Activated CD4-positive, alpha-beta memory T cell treated with anti-CD3 and anti-CD28 coated beads, Interleukin-2, amount 10 ng/mL, durations not matched to agents 7 days and 5 days (primary cell): ENCODE measurements at places on chromosomes 13 and 19.

DNA sequence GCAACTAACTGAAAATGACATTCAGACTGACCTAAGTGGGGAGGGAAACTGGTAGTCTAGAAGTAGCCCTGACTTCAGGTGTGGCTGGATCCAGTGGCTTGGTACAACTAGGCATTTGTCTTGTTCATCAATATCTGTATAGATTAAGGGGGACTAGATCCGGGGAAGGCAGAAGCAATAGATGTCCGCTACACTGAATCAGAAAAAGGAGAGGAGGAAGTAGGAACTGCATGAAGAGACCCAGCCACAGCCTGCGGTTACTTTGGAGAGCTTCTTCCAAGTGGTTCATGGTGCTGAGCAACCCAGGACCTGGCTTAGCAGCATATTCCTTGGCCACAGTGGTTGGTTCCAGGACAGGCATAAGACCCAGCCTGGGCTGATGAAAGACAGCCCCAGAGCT is 9.9 kb upstream of the PRODH2 start:
- DNase-seq, result no peak
- no peak overlapping the region for H3K27ac ChIP-seq
- no peak overlapping the region for H3K4me3 ChIP-seq

DNA sequence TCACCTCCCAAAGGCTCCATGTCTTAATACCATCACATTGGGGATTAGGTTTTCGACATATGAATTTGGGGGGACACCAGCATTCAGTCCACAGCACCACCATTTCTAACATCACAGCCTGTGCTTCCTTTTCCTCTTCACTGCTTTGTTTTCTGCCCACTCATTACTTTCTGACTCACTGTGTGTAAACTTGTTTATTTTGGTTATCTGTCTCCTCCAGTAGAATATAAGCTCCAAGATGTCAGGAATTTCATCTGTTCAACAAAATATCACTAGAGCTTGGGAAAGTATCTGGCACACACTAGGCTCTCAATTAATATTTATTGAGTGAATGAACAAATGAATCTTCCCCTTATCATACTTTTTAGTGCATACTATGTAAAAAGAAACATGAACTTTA is 152.0 kb downstream of the NUFIP1 start:
- DNase-seq, result no peak
- H3K27me3 ChIP-seq, result peaks cover 16% of the 10 kb centered on the region
- H3K4me3 ChIP-seq, result no peak overlapping the region
- no peak overlapping the region for H3K27ac ChIP-seq
- no peaks in the 10 kb centered on the region for H3K36me3 ChIP-seq
- H3K4me1 ChIP-seq, result peaks cover 2% of the 10 kb centered on the region

DNA sequence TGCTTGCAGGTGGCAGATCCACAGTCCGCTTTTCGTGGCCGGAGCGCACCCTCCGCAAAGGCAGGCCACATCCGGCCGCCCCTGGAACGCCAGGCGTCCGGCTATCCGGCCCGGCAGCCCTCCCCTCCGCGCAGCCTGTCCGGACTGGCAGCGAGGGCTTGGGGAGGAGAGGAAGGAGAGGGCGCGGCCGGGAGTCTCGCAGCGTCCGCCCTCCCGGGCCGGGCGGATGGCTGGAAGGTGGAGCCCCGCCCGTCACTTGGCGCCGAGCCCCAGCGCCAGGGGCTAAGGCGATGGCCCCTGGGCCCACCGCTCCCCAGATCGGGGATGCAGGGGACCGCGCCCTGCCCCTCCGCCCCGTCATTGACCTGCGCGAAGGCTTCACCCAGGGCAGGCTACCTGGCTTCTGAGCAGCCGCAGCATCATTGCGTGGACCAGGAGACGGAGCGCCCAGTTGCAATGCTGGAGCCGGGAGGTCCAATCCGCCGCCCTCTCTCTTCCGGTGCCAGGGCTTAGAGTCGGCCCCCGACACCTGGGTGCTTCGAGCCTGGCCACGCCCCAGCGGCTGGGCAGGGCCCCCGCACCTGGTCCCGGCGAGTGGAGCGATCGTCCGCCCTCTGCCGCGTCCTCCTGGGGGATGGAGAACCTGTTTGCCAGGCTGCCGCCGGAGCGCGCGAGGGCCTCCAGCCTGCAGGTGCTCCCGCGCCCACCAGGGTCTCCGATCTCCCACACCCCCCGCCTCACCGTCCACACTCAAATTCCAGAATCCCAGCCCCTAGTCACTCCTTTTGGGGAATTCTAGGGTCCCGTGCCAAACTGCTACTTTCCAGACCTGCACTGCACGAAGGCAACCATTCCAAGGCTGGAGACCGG is at the start of gene FUT1:
Gene FUT1, minus strand, starts transcription at position 146 of the 870 bp plus-strand sequence. CDS start 1,360 bp downstream, outside the sequence.
- H3K27ac ChIP-seq, result no peak within 1 kb of the TSS
- H3K4me1 ChIP-seq, result peaks cover 22% of the 10 kb centered on the region
- peak; percentile 50 for DNase-seq
- H3K27me3 ChIP-seq, result peaks cover 26% of the 10 kb centered on the region
- no peaks in the 10 kb centered on the region for H3K36me3 ChIP-seq
- H3K4me3 ChIP-seq, result peak within 1 kb of the TSS; percentile 62

- peak; percentile 35 for DNase-seq
- H3K4me3 ChIP-seq, result no peak overlapping the region
- no peak overlapping the region for H3K27ac ChIP-seq
Measured at GRCh38 chr19:4140237-4140711, 13.2 kb upstream of the CREB3L3 start.

DNA sequence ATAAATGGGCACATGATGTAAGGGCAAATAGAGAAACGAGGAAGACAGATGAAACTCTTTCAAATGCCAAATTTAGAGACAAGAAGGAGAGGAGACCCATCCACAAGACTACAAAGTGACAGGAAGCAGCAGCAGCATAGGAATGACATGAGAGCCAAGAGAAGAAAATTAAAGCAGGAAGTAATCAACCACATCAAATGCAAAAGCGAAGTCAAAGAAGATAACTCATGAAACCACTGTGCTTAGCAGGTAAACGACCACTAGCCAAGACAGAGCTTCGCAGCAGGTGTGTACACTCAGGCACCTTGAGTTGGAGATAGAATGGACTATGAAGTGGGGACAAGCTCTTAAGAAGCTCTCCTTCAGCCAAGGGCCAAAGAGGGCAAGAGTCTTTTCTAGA is 64.1 kb downstream of the KLF12 start:
- H3K36me3 ChIP-seq, result peaks cover 44% of the 10 kb centered on the region
- H3K27me3 ChIP-seq, result no peaks in the 10 kb centered on the region
- peak overlapping the region; percentile 82 for H3K27ac ChIP-seq
- H3K4me3 ChIP-seq, result peak overlapping the region; percentile 46
- H3K4me1 ChIP-seq, result peaks cover 54% of the 10 kb centered on the region
- DNase-seq, result peak; percentile 21

DNA sequence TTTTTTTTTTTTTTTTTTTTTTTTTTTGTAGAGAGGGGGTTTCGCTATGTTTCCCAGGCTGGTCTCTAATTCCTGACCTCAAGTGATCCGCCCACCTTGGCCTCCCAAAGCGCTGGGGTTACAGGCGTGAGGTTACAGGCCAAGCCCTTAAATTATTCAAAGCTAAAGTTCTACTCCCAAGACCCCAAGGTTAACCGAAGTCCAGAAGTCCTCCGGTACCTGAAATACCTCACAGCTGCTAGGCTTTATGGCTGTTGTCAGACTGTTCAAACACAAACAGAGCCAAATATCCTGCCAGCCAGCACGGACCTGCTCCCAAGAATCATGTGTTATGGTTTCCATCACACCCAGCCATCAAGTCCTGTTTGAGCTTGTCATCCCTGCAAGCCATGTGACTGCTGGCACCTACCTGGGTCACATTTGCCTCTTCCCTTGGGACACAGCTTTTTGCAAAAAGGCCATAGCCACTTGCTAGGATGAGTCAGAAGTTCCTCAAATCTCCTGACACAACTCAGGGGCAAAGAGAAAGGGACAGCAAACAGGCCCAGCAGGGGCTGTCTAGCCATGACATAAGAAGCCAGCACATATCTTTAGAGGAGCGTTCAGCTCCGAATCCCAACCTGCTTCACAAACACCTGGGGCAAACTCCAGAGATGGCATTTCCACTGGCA is 129.9 kb downstream of the FOXO1 start:
- peaks cover 6% of the 10 kb centered on the region for H3K4me1 ChIP-seq
- no peak for DNase-seq
- no peaks in the 10 kb centered on the region for H3K27me3 ChIP-seq
- no peaks in the 10 kb centered on the region for H3K36me3 ChIP-seq

DNA sequence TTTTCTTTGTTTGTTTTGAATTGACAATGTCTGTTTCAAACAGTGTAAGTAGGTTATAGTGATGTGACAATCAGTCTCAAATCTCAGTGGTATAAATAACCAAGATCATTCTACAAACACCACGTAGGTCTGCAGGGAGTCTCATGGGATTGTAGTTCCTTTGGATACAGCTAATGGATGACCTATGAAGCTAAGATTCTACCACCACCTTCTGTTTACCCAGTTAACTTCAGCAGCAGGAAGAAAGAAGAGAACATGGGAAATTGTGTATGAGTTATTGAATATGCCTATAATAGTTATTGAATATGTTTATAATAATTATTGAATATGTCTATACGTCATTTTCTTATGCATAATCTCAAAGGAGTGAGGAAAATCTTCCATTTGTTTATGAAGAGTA is 63.9 kb upstream of the SLITRK5 start:
- H3K36me3 ChIP-seq, result no peaks in the 10 kb centered on the region
- H3K4me3 ChIP-seq, result no peak overlapping the region
- H3K4me1 ChIP-seq, result no peaks in the 10 kb centered on the region
- H3K27me3 ChIP-seq, result no peaks in the 10 kb centered on the region
- no peak overlapping the region for H3K27ac ChIP-seq
- no peak for DNase-seq

GRCh38 chr13:84029396-84029795 is 147.1 kb upstream of the SLITRK1 start:
- no peak overlapping the region for H3K27ac ChIP-seq
- no peaks in the 10 kb centered on the region for H3K27me3 ChIP-seq
- DNase-seq, result no peak
- no peak overlapping the region for H3K4me3 ChIP-seq

DNA sequence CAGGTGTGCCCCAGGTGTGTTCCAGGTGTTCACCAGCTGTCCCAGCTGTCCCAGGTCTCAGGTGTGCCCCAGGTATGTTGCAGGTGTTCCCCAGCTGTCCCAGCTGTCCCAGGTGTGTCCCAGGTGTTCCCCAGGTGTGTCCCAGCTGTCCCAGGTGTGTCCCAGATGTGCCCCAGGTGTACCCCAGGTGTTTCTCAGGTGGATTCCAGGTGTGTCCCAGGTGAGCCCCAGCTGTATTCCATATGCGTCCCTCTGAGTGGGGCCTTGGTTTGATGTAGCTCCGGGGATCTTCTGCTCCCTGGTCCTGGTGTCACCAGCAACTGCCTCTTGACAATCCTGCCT is 719 bp upstream of the GRK1 start:
- H3K4me3 ChIP-seq, result no peak overlapping the region
- H3K27ac ChIP-seq, result no peak overlapping the region
- peaks cover 8% of the 10 kb centered on the region for H3K27me3 ChIP-seq
- no peaks in the 10 kb centered on the region for H3K36me3 ChIP-seq
- no peaks in the 10 kb centered on the region for H3K4me1 ChIP-seq

DNA sequence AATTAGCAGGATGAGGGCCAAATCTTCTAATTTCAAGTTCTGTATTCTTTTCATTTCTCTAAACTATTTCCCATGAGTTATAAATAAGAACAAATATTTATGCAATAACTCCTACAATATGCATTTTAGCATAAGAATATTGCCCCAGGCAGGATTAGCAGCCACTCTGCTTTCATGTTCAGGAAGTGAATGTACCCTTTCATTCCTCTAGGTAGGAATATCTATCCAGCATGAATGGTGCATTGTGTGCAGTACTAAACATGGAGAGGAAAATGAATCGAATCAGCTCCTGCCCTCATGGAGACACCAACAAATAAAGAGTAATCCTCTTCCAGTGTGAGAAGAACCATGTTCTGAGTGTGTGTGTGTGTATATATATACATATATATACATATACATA is 41.0 kb downstream of the LHFPL6 start:
- H3K27me3 ChIP-seq, result peaks cover 6% of the 10 kb centered on the region
- no peak overlapping the region for H3K4me3 ChIP-seq

- H3K4me1 ChIP-seq, result no peaks in the 10 kb centered on the region
- H3K27me3 ChIP-seq, result no peaks in the 10 kb centered on the region
- no peak overlapping the region for H3K27ac ChIP-seq
- H3K4me3 ChIP-seq, result no peak overlapping the region
Measured at GRCh38 chr19:418761-419671, 10.1 kb upstream of the C2CD4C start.

DNA sequence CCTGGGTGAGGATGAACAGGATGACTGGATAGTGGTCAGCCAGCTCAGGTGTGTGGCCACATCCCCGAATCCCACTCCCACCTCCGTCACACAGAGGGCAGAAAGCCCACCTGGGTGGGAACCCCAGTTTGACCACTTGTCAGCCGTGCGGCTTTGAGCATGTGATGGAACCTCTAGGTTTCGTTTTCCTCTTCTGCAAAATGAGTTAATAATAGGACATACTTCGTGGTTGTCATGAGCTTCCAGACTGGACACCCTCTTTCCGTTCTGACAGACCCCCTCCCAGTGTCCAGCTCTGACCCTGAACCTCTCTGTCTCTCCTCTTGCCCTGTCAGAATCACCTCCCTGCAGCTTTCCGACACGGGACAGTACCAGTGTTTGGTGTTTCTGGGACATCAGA is 1.8 kb downstream of the AXL start:
- DNase-seq, result no peak
- peaks cover 9% of the 10 kb centered on the region for H3K4me1 ChIP-seq
- H3K36me3 ChIP-seq, result no peaks in the 10 kb centered on the region
- peaks cover 37% of the 10 kb centered on the region for H3K27me3 ChIP-seq
- H3K27ac ChIP-seq, result no peak overlapping the region
- no peak overlapping the region for H3K4me3 ChIP-seq

GRCh38 chr13:78085434-78086225 is 167.0 kb upstream of the EDNRB start:
- peaks cover 3% of the 10 kb centered on the region for H3K27me3 ChIP-seq
- H3K27ac ChIP-seq, result no peak overlapping the region
- H3K36me3 ChIP-seq, result no peaks in the 10 kb centered on the region

GRCh38 chr13:90438576-90438975 is 908.9 kb upstream of the MIR17HG start:
- no peaks in the 10 kb centered on the region for H3K4me1 ChIP-seq
- no peaks in the 10 kb centered on the region for H3K36me3 ChIP-seq
- H3K27me3 ChIP-seq, result no peaks in the 10 kb centered on the region
- no peak overlapping the region for H3K4me3 ChIP-seq
- H3K27ac ChIP-seq, result no peak overlapping the region
- no peak for DNase-seq
